ENCODE measurements at places on chromosomes 2 and 18.
A peak's percentile ranks its signal among the peaks of the same experiment; 100 is the strongest.

GRCh38 chr2:3657881-3658280 lies at the start of gene ALLC:
Gene ALLC, plus strand, starts transcription at chr2:3658200. Its CDS starts 12,958 bp downstream, at chr2:3671158.
- DNase-seq = no peak

DNA sequence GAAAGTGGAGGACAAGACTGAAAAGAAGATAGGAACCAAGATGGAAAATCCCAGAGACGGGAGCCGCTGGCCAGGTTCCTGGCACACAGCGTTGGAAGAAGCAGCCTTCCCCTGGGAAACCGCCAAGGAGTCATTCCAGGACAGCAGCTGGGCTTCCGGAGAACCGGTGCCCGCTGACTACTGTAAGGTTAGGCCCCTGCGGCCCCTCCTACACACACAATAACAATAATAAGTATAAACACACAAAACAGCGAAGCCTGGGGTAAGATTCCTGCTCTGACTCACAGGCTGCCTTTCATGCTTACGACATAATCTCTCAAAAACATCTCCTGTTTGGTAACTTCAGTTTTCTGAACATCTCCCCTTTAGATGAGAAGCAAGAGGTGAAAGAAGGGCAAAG lies 28.1 kb upstream of the MYCN start:
- peak; percentile 72 for DNase-seq

DNA sequence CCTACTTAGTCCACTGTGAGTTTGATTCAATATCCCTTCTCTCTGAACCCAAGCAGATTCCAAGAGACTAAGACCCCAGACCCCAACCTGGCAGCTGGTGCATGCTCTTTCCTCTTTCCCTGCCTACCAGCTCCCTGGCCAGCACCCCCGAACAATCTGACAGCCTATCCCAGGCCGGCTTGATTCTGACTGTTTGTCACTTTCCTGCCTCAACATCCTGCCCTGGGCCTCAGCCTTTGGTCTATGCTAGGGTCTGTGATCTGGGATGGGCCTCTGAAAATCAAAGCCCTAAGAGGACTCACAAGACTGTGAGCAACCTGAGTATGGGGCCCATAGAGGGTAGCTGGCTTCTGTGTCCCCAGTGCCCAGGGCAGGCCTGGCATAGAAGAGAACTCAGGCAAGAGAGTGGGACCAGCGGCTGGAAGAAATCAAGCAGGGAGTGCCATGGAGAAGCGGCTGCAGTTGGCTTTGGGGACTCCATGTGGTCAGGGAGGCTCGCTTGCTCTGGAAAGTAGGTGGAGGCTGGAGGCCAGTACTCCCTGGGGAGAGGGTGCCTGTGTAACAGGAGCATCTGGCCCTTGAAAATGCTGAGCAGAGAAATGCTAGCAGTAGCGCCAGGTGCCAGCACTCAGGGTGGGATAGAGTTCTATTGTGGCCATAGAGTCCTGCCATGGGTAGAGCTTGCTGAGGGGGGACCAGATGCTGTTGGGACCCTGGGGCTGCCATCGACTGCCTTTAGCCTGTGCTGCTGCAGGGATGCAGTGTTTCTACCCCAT lies 343.9 kb downstream of the DYSF start:
- DNase-seq = no peak

GRCh38 chr2:56208380-56208779 lies 24.6 kb downstream of the CCDC85A start:
- DNase-seq = no peak

GRCh38 chr18:33446604-33447003 lies 6.1 kb upstream of the CCDC178 start:
- no peak for DNase-seq

DNA sequence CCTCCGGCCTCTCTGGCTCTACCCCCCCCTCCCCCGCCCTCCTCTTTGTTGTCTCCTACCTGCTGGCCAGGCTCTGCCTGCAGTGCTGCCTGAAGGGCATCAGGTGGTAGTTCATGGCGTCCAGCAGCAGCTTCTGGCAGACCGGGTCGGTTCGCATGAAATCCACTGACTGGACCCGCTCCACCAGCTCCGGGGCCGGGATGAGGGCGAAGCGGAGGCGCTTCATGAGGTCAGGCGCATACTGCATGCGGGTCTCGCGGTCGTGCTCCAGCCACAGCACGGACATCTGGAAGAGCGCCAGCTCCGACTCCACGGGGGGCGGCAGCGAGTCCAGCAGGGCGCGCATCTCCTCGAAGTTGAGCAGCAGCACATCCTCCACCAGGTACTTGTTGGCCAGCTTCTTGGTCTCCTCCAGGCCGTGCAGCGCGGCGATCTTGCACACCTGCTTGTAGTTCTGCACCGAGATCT lies 3.2 kb downstream of the KLHL14 start:
- no peak for DNase-seq

DNA sequence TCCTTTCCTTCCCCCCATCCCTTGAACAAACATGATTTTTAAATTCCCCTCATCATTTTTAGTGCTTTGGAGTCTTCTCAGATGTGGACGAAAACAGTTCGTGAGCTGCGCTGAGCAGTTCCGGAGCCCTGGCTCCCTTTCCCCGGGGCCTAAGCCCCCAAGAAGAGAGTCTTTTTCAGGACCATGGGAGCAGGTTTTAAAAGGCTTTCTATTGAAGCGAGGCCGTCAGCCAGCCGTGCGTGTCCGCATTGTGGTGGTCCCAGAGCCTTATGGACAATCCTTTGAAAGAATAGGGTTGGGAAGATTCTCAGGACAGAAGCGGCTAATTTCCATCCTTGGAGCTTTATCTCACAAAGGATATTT lies 290.7 kb downstream of the SOX11 start:
- no peak for DNase-seq

DNA sequence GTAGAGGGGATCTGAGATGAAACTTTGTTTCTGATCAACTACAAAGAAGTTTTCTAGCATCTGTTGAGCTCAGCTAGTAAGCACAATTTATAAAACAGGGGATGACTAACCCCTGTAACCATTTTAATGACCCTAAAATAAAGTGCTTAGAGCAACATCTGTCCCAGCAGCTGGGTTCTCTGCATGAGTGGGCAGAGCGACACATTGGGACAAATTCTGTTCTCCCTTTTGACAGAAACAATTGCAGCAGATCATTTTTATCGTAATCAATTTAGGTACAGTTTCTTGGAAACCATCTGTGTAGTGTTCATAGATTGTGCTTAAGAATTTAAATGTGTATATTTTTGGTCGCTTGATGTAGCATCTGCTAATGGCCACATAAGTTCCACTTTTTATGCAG lies 678.0 kb downstream of the RNF144A start:
- DNase-seq = no peak

- no peak for DNase-seq
Observed at GRCh38 chr2:120204022-120204405, 19.2 kb downstream of the TMEM185B start.

- no peak for DNase-seq
Observed at GRCh38 chr2:39735648-39736047, 43.4 kb downstream of the THUMPD2 start.

- peak; percentile 39 for DNase-seq
Observed at GRCh38 chr2:177154809-177155208, 57.8 kb upstream of the HNRNPA3 start.

DNA sequence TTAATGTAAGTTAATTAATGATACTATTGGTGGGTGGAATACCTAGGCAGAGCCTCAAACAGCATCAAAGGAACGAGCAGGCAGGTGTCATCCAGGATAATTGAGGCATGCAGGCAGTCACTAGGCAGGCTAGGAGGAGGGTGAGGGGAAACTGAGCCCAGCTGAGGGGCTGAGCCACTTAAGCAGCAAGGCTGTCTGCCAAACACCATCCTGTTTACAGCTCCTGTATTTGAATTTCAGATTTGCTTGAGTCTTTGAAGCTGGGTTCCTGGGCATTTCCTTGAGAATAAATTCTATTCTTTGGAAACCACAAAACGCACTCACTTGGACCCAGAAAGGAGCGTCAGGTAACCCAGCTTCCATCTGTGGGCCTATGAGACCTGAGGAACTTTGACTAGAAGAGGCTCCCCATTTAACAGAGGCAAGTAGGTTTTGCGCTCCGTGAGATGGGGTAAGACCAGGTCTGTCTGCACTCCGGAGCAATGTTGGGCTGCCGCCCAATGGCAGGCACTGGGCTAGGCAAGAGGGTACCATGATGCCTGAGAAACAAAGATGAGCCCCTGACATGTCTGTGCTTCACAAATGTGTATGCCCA lies 2.0 kb downstream of the EDAR start:
- no peak for DNase-seq

DNA sequence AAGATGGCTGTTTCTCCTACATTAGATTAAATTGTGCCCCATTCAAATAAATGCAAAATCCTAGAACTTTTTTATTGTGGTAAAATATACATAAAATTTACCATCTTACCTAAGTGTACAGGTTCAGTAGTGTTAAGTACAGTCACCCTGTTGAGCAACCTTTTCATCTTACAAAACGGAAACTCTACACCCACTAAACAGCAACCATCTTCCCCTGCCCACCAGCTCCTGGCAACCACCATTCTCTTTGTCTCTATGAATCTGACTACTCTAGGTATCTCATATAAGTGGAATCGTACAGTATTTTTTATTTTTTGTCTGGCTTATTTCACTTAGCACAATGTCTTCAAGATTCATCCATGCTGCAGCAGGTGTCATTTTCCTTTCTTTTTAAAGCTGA lies 53.0 kb downstream of the ASXL2 start:
- no peak for DNase-seq

DNA sequence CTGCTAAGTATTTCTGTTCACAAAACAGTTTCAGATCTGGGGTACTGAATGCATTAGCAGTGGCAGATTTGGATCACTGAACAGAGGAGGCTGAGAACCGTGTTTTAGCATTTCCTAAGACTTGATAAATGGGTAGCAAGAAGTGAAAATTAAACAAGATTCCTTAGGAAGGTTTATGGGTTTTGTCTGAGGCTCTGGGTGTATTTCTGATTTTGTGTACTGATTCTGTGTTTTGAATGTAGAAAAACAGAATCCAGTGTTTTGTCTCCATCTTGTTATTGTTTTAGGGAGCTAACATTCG lies 1.4 kb downstream of the FAM117B start:
- DNase-seq = no peak

GRCh38 chr2:197777823-197778407 lies 7.2 kb downstream of the BOLL start:
- peak; percentile 69 for DNase-seq

GRCh38 chr2:191003405-191004309 lies 10.3 kb downstream of the STAT1 start:
- no peak for DNase-seq

DNA sequence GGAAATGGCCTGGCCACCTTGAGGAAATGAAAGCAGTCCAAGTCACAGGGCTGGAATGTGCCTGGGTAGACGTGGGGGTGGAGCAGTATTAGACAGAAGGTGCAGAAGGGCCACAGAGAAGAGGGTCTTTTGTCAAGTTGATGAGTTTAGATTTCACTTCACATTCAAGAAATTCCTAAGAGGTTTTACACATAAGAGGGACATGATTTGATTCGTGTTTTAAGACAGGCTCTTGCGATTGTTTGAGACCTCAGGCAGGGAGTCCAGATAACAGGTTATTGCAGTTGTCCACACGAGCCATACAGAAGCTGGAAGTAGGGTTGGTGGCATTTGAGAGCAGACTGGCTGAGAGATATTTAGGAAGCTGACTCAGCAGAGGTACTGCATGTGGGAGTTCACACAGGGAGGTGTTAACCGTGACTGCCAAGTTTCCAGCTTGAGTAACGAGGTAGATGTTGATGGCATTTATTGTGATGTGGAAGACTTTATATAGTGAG lies 64.6 kb downstream of the NEB start:
- peak; percentile 5 for DNase-seq

DNA sequence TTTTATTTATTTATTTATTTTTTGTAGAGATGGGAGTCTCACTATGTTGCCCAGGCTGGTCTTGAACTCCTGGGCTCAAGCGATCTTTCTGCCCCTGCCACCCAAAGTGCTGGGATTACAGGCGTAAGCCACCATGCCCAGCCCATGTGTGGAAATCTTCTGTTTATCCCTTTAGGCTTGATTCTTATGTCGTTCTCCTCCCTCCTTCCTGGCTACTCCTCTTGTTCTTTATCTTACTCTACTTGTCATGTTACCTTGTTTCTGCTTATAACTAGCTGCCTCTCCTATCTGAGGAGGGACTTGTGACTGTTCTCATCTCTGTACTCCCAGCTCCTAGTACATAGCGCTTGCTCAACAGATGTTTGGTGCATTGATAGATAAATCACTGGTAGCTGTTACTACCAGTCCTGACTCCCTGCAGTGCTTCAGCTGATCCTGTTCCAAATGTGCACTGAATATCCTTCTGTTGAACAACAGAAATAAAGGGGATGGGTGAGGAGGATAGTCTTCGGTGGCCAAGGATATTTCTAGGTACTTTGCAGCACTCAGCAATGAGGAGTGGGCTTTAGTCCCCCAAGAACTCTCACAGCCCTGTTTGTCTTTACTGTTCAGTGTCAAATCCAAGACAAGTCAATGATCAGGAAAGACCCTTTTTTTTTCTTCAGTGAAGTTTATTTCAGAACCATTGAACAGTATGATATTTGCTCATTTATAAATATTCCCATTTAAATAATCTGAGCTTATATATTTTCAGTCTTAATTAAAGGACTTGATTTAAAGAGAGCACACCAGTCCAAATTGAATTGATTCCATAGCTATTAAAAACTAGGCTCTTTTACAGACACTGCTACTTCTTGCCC lies 7.2 kb downstream of the IL1B start:
- peak; percentile 63 for DNase-seq

DNA sequence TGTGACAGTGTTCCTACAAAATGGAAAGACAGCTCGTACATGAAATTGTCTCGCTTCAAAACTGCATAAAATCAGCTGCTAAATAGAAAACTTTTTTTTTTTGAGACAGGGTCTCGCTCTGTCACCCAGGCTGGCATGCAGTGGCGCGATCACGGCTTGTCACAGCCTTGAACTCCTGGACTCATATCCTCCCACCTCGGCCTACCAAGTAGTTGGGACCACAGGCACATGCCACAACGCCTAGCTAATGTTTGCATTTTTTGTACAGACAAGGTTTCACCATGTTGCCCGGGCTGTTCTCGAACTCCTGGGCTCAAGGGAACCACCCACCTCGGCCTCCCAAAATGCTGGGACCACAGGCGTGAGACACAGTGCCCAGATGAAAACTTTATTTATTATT lies 3.2 kb downstream of the TXNL4A start:
- DNase-seq = no peak

GRCh38 chr2:40367032-40367431 lies 84.9 kb downstream of the SLC8A1 start:
- DNase-seq = no peak

- no peak for DNase-seq
Observed at GRCh38 chr18:53610957-53611356, 613.5 kb downstream of the MBD2 start.

DNA sequence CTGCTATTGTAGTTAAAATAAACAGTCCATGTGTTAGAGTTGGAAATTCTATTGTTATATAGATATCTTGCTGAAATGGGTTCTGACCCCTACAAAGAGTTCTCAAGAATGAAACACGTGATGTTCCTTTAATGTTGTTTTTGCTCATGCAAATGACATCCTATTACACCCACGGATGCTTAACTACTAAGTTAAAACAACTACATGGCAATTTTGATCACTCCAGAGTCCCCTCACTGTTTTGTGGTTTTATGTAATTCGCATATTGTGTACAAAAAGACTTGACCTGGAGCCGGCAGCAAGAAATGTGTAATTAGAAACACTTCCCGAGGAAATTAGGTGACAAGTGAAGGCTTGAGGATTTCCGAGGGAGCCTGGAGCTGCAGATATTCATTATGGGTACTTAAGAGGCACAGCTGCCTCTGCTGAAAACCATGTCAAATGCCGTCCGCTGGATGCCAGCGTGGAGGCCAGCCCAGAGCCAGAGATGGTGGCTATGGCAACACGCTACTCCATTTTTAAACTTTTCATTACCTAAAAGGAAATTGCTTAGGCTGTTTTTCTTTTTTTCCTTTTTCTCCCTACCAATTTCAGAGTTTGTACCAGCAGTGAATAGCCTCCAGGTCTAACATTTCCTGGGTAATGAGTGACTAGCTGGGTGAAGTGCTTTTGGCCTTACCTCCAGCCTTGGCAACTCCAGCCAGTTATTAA lies 21.0 kb upstream of the CABLES1 start:
- peak; percentile 34 for DNase-seq

Measured in fibroblast of pulmonary artery (primary cell).